NCI-H1694 treated with DMSO at 0.1 percent for 48 hours (cell line): ENCODE measurements at places on chromosomes 2 and 18.

- no peak for DNase-seq
These were observed 549.9 kb upstream of the ACVR2A start for GRCh38 chr2:147294825-147295392.

- DNase-seq = no peak
These were observed 48.2 kb downstream of the RPL37A start for GRCh38 chr2:216546641-216547403.

DNA sequence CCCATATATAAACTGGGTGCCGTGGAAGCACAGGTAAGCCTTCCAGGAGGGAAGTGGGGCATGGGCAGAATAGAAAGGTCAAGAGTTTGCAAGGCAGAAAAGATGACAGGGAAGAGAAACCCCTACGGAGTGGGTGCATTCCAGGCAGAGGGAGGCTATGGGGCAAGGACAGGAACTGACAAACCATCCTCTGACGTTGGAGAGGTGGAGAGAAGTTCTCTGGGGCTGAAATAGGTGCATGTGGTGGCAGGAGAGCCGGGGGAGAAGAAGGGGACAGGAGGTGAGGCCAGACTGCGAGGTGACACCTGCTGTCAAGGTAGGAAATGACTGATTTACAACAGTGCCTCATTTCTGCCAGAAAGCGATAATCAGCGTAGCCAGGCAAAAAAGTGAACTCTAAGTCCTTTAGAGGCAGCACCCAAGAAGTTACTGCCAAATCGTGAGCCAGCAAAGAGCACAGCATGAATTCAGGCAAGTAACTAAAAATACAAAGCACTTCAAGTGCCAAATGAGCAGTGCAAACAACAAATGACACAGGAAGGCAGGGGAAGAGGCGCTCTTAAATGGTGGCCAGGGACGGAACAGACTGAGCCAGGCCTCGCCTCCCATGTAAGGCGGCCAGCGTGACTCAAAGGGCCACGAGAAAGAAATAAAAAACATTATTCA is 113.3 kb upstream of the ACVR1C start:
- no peak for DNase-seq

- DNase-seq = no peak
These were observed 6.5 kb upstream of the FN1 start for GRCh38 chr2:215442401-215442787.

DNA sequence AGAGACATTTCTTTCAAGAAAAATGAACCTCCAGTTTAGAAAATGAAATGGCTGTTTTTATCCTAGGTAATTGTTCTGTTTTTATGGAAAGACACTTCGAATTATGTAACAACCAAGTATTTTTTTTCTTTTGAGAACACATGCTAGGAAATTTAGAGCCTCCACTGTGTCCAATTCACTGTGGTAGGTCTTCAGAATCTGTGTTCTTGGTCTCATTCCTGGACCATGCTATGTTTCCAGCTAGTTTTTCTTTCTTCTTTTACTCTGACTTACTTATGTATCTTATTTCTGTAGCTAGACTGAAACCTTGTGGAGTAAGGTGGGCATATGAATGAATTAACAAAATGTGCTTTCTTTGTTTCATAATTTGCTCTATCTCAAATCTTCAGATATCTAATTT is 391.7 kb upstream of the KLHL29 start:
- DNase-seq = no peak

GRCh38 chr18:74623047-74623816 is 25.6 kb downstream of the ZNF407 start:
- no peak for DNase-seq
